ENCODE measurements at places on chromosomes 11 and 22.

- DNase-seq = no peak
Measured at GRCh38 chr22:19844377-19845053, 10.2 kb downstream of the GNB1L start.

GRCh38 chr11:60840470-60841430 is 1.2 kb upstream of the CCDC86 start:
- no peak for DNase-seq

GRCh38 chr11:118126082-118126838 is 26.4 kb downstream of the SCN4B start:
- DNase-seq = no peak

- DNase-seq = no peak
Measured at GRCh38 chr22:20428496-20429253, 8.9 kb downstream of the SCARF2 start.

DNA sequence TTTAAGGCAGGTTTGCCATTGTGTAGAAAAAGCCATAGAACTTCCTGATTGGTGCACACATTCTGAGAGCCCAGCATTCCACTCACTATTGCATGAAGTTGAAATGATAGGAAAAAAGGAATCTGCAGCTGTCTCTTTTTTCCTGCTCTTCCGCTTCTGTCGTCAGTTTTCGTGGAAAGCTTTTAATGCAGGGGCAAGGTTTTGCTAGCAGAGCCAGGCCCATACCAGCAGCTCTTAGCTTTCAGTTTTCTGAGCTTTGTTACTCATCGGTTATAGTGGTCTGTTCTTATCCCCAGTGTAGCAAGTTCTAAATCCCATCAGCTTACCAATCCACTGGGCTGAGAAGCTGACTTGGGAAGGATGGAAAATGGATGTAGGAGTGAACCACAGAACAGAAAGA is 162.9 kb upstream of the TTC12 start:
- DNase-seq = no peak

GRCh38 chr11:86453290-86454030 is 78.8 kb downstream of the CCDC81 start:
- no peak for DNase-seq

- no peak for DNase-seq
Measured at GRCh38 chr22:39428597-39429071, 28.2 kb upstream of the MGAT3 start.

All from HT-29 (cell line).